ENCODE measurements at places on chromosomes 3 and 15.

DNA sequence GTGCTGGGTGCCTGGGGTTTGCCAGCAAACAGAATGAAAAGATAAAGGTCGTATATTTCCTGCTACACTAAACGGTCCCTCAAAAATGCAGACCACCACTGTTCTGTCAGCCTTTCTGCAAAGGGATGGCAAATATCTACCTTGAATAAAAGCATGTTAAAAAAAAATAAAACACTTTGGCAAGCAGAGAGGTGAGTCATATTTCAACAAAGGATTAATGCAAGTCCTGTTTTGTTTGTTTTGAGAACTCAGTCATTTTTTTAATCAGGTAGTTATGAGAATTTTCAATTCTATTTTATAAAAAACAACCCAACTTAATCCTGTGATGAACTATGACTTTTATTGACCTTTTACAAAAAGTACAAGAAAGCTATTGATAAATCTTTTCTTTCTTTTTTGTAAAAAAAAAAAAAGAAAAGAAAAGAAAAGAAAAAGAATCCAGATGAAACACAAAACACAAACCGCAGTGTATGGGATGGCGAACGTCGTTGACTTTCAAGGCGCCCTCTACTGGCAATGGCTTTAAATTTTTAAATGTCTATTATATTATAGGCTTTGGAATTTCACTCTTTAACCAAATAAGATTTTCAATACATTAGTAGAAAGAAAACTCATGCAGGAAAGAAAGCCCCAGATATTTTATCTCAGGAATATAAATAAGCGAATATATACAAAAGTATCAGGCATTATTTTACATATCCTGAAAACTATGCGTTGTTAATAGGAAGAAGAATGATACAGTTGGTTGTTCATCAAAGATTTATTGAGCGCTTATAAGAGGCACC, 87.8 kb downstream of the NCEH1 start:
- no peak for DNase-seq

GRCh38 chr3:101281521-101282030, 38.8 kb downstream of the IMPG2 start:
- no peak for DNase-seq

- DNase-seq: no peak
Measured at GRCh38 chr15:100531823-100532327, 3.1 kb upstream of the CERS3 start.

DNA sequence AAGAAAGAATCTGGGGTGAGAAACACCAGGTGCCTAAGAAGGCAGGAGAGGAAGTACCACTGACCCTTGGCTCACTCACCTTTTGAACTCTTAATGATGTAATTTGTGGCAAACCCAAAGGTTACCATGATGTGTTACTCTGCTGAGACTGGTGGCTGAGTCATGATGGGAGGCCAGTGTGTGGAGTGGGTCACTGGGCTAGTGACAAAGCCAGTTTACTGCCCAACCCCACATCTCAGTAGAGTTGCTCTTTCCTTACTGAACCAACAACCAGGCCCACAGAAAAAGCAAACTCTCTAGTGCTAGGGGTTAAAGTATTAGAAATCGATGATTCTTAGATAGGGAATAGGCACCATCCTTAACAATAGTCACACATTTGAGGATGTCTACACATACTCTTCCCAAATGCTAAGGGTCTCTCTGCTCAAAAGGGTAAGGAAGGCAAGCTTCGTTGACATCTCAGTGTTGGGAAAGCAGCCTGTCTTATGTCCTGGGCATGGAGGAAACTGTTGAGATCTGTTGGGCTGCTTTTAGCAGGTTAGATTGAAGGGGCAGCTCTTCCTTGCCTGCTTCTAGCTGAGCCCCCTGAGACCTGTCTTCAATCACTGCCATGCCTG, 3.1 kb downstream of the RBP2 start:
- DNase-seq: no peak

DNA sequence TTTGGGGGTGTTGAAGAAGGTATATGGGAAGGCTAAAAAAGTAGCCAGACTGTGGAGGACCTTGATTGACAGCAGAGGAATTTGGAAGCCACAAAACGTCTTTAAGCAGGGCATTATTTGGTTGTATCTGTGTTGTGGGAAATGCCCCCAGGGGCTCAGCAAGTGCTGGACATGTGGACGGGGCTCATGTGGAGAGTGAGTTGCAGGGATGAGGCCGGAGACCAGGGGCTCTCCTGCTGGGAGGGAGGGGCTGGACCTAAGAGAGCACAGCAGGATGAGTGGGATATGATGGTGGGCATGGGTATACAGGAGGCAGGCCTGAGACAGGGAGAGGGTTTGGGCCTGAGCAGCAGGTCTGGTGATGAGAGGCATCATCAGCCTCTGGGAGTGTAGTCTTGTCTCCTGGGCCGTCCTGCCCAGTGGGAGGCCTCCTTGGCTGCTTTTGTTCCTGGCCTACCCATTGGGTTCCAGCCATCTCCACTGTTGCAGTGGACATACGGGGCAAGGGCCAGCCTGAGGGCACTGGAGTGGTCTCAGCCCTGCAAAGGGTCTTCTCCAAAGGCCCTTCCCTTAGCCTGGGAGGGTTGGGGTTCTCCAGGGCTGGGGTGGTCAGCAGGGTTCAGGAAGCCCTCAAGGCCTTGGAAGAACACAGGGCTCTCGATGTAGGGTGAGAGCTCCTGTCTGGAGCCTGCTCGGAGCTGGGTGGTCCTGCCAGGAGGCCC, 27.5 kb downstream of the ACAD9 start:
- DNase-seq: no peak

DNA sequence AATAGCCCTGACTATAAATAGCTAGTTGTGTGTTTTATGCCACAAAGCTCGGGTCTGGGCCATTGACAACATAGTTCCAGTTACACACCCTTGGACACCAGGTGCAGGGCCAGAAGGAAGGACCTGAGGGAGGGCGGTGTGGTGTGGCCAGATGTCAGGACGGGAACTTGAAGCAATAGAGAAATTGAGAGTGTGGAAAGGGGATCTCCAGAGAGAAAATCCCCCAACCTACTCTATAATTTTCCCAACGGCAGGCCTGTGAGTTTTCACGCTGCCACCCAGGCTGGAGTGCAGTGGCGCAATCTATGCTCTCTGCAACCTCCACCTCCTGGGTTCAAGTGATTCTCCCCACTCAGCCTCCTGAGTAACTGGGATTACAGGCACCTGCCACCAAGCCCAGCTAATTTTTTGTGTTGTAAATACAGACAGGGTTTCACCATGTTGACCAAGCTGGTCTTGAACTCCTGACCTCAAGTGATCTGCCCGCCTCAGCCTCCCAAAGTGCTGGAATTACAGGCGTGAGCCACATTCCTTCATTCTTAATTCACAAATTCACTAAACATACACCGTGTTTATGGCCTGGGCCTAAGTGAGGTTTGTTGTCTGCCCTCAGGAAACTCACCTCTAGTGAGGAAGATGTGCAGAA, 70.8 kb upstream of the KLF13 start:
- no peak for DNase-seq

DNA sequence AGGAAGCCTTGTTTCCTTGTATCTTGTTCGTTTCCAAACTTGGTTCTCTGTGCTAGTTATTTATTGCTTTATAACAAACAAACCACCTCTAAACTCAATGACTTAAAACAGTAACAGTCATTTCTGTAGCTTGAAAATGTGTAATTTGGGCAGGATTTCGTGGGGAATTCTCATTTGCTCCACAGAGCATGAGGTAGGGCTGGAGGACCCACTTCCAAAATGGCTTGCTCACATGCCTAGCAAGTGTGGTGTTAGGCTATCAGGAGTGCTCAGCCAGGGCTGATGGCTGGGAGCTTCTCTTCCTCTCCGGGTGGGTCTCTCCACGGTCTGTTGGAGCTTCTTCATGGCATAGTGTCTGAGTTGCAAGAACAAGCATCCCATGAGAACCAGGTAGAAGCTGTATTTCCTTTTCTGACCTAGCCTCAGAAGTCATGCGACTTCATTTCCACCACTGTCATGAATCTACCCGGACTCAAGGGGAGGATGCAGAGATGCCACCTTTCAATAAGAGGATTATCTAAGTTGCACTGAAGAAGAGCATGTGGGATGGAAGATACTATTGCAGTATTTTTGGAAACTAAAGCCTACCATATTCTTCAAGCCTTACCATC, 8.2 kb upstream of the TNIK start:
- DNase-seq: no peak

DNA sequence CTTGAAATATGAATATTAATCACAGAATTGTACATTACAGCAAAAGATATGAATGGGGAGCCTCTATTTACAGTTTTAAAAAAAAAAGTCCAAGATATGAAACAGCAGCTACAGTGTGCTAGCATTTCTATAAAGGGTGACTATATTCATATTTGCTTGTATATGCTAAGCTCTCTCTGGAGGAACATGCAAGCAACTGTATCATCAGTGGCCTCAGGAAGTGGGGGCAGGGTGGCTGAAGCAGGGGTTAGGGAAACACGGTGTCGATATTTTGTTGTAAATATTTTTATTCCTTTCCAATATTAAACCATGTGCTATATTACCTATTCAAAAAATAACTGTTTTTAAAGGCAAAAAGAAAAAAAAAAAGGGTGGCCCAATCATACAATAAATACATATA, 2.3 kb downstream of the UACA start:
- no peak for DNase-seq

DNA sequence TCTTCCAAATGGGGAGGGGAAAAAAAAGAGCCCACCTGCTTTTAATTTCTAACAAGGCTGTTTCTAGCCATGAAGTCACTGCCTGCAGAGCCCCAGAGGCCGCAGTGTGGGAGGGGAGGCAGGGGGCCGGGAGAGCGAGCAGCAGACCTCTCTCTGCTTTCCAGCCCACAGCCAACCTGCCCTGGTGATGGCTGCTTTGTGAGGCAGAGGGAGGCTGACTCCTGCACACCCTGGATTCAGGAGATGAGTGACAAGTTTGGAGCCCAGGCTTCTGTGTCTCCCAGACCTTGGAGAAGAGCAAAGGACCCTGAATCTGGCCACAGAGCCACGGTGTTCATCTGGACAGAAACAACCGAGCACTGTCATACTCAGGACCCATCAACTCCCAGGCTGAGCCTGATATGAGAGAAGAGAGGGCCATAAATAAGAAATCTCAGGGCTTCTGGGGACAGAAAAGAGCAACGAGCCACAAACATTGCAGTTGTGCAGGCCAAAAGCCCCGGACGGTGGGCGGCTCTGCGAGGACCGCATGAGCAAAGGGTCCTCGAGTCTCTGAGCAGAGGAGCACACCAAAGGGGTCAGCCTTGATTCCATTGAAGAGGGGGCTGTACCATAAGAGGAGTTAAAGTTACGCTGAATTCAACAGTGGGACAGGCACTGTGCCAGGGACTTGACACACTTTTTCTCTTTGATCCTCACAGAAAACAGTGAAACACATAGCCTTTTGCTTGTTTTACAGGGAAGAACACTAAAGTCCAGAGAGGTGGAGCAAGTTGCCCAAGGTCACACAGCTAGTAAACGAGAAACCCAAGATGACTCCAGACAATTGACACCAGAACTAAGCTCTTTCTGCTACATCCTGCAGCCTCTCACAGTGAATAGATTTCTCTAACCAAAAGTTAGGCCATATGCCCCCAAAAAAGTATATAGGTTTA, 97.2 kb downstream of the SEMA5B start:
- DNase-seq: no peak

DNA sequence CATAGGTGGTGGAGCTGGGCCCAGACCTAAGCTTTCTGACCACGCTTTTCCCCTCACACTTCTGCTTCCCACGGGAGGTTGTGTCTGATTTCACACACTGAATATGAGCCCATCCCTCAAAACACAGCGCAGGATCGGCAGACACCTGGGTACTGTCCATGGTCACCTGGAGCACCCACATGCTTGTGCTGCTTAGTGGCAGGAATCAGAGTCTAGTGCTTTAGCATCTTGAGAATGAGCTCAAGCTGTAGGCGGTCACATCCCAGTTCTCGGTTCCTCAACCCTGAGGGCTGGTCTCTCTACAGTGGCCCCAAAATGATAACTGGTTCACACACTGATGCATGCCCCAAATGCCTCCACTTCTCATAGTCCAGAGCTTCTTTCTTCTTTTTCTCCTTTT, 111.0 kb downstream of the SEMA5B start:
- DNase-seq: no peak

- DNase-seq: no peak
Measured at GRCh38 chr15:70118599-70118998, 20.9 kb upstream of the TLE3 start.

DNA sequence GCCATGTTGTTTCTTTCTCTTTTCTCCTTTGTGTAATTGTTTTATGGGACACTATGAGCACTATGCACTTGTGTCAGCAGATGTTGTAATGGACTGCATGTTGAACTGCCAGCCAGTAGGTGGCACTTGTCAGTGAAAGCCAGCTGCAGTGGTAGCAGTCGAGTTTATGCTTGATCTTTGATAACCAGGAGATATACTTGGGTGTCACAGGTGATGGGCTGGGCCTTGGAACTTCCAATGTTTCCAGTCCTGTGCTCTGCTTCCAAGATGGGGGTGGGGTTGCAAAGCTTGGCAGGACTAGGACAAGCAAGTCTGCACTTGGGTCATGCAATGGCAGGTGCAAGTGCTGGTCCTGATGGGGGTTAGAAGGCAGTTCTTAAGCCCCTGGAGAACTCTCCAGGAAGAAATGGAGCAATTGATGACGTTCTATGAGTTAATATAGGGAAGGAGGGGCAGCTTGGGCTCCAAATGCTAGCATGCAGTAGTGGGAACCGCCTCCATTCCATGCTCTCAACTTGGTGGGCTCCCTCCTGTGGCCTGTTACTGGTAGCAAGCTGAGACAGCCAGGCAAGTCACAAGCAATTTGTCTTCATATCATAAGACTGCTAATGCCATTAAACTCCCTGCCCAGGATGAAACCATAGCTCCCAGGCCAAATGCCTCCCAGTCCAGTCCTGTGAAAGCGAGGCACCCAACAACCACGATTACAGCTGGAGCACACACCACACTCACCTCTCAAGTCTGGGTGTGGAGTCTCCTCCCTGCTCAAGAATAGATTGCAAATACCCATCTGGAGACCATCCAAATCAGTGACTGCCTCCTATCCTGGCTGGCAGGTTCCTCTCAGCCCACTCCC, 287.2 kb downstream of the CGGBP1 start:
- no peak for DNase-seq

DNA sequence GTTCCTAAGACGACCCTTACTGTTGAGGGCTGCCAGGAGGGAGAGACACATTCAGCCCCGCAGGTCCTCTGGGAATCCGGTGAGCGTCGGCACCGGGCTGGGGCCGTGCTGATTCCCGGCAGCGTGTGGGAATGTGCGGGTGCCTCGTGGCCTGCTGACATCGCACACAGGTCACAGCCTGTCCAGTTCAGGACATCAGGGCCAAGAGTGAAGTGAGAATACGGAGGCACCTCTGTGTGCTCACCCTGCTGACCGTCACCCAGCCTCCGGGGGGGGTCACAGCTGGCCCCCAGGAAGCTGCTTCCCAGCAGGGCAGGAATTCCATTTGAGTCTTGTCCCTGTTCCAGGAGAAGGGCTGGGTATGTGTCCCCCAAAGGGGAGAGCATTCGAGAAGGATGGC, 53.6 kb downstream of the PGPEP1L start:
- no peak for DNase-seq
